ENCODE measurements at places on chromosomes 1 and 21.

- ATAC-seq: no peak
Measured at GRCh38 chr1:222950892-222951291, 136.1 kb downstream of the DISP1 start.

DNA sequence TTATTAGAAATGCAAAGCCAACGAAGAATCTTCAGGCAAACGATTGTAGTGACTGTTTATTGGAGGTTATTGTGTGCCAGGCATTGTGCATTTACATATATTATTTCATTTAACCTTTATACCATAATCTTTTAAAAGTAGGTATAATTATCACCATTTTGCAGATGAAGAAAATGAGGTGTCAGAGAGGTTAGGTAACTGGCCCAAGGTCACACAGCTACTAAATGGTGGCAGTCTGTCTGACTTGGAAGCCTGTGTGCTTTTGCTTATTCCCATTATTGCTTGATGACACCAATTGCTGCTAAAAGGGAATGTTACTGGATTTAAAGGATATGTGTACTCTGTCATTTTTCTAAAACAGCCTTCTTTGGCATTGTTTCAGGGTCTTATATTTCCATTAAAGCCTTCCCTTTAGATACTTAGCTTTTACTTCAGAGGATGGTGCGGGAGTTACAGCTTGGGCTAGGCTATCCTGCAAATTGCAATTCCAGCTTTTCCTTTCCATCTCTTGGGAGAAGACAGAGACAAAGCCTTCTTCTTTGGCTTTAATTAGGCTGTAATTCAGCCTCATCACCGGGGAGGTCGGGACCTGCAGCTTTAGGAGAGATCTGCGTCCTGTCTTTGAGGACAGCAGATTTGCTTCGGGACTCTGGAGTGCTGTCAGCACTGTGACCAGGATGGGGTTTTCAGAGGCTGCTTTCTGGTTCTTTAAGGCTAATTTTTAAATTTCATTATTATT is 37.4 kb upstream of the ERRFI1 start:
- ATAC-seq: no peak

GRCh38 chr1:193971595-193971994 is 785.2 kb upstream of the B3GALT2 start:
- ATAC-seq: no peak

DNA sequence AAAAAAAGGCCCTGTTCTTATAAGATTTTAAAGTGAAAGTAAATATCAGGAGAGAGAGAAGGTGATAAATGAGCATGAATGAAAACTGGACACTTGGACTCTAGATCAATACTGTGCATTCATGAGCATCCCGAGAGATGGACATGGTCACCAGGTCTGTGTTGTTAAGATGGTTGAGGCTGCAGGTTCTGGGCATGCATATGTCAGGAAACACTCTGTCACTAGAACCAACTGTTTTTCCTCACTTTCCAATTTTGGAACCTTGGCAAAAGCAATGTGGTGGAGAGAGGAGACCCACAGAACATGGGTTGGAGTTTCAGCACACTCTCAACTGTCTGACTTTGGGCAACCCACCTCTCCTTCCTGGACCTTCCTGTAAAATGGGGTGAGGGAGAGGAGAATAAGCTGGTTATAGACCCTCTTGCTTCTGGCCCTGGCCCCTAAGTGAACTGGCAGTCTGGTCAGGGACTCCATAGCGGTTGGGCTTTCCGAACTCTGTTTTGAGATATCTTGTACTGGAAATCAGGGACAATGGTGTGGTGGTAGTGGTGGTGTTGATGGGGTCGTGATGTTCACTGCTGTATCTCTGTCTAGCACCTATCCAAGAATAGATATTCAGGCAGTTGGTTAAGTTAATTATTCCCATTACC is 4.2 kb downstream of the MAN1C1 start:
- ATAC-seq: no peak

GRCh38 chr1:77279929-77280328 is 1.9 kb upstream of the AK5 start:
- no peak for ATAC-seq

DNA sequence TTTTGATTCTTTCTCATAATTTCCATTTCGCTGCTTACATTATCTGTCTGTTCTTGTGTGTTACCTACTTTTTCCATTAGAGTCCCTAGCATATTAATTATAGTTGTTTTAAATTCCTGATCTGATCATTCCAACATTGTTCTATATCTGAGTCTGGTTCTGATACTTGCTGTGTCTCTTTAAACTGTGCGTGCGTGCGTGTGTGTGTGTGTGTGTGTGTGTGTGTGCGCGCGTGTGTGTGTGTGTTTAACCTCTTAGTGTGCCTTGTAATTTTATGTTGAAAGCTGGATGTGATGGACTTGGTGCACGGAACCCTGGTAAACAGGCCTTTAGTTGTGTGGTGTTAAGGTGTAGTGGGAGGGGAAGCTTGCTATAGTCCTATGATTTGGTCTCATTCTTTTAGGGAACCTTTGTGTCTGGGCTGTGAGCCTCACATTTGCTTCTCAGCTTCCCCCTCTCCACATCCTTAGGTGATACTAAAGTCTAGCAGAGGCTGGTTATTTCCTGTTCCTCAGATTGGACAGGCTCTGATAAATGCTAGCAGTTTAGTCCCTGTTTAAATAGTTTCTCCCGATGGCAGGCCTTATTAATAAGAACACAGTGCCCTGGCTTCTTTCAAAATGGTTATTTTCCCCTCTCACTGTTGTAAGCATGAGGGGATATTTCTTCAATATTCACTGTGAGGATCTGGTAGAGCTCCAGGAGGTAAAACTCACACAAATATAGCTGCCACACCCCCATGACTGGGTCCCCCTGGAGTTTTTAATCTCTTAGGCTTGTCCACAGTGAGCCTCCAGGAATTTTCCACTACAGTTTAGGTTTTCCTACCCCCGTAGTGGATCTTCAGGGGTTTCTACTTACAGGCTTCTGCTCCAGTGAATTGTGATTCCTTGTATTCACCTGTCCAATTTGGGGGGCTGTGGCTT is 118.3 kb downstream of the GALNT2 start:
- no peak for ATAC-seq

Data from activated CD4-positive, CD25-positive, alpha-beta regulatory T cell treated with anti-CD3 and anti-CD28 coated beads, Interleukin-2, amount 50 U/mL, for 24 hours (primary cell).